ENCODE measurements at places on chromosomes 1 and 21.
A peak's percentile ranks its signal among the peaks of the same experiment; 100 is the strongest.

DNA sequence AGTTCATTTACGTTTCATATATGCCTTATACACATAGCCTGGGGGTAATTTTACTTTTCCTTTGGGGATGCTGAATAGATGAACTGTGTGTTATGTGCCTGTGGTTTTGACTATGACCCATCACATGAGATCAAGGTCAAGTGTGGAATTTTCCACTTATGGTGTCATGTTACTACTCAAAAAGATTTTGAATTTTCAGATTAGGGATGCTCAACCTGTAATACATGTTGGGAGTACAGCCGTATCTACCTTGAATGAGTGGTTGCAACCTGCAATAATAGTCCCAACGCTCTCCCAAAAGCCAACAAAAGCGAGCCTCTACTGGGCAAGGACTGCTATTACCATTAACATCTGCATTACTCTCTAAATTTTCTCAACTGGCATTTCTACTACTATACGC lies 68.5 kb upstream of the SDC3 start:
- no peak for DNase-seq

- no peak for DNase-seq
These were observed 15.3 kb downstream of the CD55 start for GRCh38 chr1:207336559-207337467.

DNA sequence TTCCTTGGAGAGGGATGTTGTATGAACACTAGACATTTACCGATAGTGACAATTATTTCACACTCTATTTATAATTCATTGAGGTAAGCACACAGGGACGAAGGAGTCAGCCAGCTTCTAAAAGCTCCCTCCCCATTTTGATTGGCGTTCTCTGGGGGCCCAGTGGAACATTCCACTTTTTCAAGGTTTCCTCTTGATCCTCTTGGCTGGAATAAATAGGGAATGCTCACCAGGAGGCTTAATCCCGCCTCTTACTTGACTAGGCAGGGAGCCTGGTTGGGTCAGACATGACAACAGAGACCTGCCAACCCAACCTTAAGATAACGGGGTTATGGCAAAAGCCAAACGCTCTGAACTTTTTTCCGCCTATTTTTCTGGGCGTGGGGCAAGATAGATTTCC lies 974 bp downstream of the ACTN2 start:
- no peak for DNase-seq

GRCh38 chr1:46539972-46540371 lies 11.5 kb downstream of the KNCN start:
- no peak for DNase-seq

GRCh38 chr21:42075686-42076471 lies 4.8 kb downstream of the UMODL1 start:
- no peak for DNase-seq

GRCh38 chr1:101330427-101331130 lies 93.8 kb downstream of the S1PR1 start:
- DNase-seq, result no peak

GRCh38 chr1:52294580-52294979 lies 71.4 kb downstream of the CC2D1B start:
- DNase-seq, result no peak

- DNase-seq, result peak; percentile 73
These were observed 115.3 kb upstream of the FMN2 start for GRCh38 chr1:239976130-239976968.

- DNase-seq, result no peak
These were observed 1017.0 kb downstream of the MRPL39 start for GRCh38 chr21:24590261-24590660.

GRCh38 chr1:202274611-202275010 lies 67.1 kb downstream of the UBE2T start:
- DNase-seq, result no peak

DNA sequence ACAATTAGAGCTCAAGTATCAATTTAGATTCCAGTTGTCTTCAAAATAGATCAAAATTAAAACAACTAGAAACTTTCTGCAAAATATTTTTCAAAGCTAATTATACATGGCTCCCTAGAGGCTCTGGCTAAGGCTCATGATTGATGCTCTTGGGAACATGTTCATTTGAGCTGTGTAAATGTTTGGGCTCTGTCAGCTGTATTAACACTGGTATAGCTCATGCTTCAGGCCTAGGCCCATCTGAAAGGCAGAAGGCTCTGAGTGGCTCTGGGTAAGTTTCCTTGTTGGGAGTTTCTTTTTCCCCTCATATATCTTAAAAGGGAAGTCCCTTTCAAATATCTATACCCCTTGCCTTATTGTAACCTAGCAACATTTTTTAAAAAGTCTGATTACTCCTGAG lies 81.3 kb downstream of the UROD start:
- DNase-seq, result no peak

DNA sequence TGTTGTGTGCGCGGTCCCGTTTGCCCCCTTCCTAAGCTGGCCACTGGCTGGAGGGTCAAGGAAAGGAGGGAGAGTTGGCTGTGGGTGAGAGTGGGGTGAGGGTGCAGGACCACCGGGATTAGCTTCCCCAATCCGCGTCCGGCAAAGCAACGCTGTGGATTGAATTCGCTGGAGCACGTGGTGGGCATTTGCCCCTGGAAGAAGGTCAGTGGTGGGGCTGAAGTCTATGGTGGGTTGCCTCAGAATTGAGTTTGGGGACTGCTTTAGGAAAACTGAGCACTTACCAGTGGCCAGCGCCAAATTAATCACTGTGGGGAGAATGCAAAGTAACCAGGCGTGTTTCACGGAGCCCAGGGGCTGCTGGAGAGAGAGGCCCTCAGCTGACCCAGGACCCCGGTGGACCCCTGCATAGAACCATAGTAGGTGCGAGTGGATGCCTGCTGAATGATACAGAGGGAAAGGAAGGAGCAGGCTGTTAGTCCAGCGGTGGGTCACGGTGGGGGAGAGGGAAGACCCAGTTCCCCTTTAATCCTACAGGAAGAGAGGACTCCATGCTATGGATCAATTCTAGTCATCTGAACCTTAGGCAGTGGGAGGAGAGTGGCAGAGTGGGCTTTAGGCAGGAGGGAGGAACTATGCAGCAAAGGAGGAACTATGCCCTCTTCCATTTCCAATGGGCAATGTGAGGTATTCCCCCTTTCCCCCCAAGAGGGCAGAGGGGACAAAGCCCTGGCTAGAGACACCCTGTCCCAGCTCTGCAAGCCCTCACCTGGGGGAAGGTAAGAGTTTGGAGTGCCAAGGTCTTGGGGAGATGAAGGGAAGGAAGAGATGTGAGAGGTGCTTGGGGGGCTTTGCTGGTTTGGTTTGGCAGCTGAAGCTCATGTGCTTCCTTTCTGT lies 1.2 kb downstream of the TNFRSF8 start:
- DNase-seq, result no peak

DNA sequence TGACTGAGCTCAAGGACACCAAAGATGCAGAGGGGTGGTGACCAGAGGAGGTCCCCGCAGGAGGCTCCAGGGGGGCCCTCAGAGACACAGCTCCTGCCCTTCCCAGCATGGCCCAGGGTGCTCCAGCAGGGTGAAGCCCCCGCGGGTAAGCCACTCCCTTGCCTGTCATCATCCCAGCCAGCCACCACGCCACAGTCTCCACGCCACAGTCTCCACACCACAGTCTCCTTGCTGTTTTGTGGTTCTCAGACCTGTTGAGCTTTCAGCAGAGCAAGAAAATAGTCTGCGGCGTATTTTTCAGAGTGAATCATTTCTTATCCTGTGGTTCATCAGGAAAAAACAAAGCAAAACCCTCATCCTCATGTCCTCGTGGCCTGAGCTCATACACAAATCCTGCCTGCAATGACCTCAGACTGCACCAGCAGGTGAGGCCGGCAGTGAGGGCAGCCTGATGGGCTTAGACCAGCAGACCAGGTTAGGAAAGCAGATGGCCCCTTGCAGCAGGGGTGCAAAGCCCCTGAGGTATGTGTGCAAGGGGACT lies 25.7 kb upstream of the ABCG1 start:
- no peak for DNase-seq

DNA sequence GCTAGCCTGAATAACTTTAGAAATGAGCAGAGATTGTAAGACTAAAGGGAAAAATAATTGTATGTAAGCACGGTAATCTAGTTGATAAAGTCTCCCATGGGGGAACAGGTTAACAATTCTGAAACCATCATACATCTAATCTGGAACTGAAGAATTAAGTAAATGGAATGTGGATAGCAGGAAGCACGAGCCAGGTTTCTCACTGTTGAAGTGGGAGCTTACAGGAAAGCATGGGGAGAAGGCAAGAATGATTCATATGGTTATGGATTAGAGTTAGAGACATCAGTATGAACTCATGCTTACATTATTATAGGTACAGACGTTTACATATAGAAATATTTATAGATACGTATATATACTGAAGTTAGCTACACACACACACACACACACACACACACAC lies 83.0 kb downstream of the LEPR start:
- no peak for DNase-seq

All from anterior cingulate cortex (tissue), 58 donors.